ENCODE measurements at places on chromosomes 3 and 15.

- DNase-seq, result no peak
These were observed 48.7 kb upstream of the COL6A6 start for GRCh38 chr3:130468311-130468710.

DNA sequence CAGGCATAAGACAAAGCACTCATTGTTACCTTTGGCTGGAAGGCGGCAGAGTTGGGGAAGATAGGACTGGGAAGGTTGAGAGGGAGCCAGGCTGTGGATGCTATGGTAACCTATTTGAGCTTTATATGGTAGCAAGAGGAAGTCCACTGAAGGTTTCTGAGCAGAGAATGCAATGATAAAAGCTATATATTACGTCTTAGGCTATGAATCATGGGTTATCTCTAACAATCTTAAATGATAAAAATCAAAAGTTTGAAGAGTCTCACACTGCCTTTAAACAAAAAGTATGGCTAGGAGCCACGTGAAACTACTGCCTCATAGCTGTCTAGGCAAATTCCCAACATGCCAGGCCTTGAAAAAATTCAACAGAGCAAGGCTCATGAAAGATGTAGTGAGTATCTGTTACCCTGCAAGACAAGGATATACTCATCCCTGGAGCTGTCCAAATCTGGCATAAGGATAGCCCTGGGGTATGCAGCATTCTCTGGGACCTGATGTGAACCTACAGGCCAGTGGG is 4.1 kb downstream of the P3H2 start:
- DNase-seq, result no peak

DNA sequence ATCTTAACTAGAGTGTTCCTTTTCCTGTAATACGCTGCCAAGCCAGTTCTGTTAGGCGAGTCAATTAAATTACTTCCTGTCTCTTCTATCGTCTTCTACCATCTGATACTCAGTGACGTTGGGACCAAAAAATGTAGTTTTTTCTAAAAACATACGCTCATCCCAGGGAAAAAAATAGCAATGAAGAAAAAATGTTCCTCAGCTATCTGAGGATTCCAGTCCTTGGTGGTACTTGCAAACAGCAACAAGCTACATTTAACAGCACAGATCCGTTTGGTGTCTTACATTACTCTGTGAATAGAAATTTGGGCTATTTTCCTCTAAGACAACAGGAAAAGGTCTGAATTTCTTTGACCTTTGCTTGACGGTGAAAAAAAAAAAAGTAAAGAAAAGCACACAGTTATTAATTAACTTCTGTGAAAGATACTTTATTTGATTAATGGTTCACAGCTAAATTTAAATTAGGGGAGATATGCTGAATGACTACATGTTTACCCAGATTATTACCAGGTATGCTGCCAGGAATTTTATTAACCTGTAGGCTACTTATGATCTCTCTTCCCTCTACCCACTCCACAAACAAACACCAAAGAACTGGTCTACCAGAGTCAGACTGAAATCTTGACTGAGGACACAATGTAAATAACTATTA is 254.4 kb upstream of the ZPLD1 start:
- peak; percentile 50 for DNase-seq

GRCh38 chr3:50502584-50503423 is 630 bp downstream of the CACNA2D2 start:
- no peak for DNase-seq

DNA sequence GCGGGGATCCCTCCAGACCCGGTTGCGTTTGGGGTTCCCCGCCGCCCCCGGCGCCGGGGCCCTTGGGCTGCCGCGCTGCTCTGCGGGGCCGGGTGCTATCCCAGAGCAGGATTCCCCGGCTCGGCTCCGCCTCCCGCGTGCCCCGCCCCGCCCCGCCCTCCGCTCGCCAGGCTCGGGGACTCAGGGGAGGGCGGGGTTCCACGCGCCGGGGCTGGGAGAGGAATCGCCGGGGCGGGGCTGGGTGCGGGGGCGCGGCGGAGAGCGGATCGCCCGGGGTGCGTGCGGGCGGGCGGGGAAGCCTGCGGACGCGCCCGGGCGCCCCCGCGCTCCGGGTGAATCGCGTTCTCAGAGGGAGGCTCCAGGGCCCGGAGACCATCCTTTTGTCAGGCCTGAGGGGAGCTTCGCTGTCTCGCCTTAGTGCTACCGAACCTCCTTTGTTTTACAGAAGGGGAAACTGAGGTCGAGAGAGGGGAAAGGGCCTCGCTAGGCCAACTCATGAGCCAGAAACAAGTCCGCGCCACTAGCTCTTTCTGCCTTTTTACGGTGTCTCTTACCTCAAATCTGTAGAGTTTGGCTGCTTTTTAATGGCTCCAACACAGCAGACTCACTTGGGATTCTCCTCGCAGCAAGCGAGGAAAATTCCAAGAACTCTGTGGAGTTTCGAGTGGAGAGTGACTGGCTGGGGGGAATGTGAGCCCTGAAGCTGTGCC is at the start of gene TMEM158:
Gene TMEM158, minus strand, starts transcription at position 82 of the 710 bp plus-strand sequence. CDS start 260 bp downstream, outside the sequence.
- no peak for DNase-seq

GRCh38 chr3:59981377-59981776 is 931.6 kb upstream of the CFAP20DC start:
- no peak for DNase-seq

DNA sequence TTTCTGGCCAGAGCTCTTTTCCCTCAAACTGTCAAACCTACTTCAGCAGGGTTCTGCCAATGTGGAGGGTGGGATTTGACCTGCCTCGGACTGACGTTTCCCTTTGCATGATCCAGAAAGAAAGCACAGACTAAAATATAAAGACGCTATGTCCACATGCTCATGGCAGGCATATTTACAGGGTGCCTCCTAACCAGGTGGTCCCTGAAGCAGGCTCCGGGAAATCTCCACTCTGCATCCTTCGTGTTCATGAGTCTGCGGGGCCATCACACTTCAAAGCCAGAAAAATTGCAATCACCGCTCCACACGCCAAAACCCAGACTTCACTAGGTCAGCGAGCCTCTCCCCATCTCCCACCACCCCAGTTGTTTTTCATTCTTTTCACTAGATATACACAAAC is 143.3 kb upstream of the IGF1R start:
- no peak for DNase-seq

- no peak for DNase-seq
These were observed 42.9 kb downstream of the ATP13A3 start for GRCh38 chr3:194443901-194444300.

GRCh38 chr3:187852842-187853730 is 107.8 kb upstream of the BCL6 start:
- DNase-seq, result no peak

GRCh38 chr3:66593978-66594377 is 93.2 kb upstream of the LRIG1 start:
- DNase-seq, result no peak

GRCh38 chr3:5301651-5302297 is 114.3 kb downstream of the EDEM1 start:
- DNase-seq, result no peak

DNA sequence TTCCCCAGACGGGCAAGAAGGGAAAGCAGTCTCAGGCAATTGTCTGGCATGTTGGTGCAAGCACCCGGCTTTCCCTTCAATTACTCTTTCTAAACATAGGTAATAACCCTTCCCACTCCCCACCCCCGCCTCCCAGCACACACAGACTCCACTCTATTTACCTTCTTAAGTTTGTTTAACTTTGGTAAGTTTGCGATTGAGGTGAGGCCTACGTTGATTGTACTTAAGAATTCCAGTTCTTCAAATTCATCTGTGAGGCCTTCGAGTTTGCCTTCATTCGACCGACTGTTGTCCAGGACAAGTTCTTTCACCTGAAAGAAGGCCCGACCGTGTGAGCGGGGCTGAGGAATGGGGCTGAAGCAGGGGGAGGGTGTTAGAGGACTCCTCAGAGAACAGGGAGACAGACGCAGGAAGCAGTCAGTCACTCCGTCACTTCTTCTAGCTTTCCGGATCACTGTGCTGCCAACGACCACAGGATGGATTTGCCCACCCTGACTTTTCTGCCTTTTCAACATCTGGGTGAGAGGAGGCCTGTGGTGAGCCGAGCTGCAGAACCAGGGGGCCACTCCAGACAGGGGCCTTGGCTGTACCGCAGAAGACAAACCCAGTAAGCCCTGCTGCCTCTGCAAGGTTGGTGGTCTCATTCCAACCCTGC is 33.0 kb downstream of the ANP32A start:
- no peak for DNase-seq

DNA sequence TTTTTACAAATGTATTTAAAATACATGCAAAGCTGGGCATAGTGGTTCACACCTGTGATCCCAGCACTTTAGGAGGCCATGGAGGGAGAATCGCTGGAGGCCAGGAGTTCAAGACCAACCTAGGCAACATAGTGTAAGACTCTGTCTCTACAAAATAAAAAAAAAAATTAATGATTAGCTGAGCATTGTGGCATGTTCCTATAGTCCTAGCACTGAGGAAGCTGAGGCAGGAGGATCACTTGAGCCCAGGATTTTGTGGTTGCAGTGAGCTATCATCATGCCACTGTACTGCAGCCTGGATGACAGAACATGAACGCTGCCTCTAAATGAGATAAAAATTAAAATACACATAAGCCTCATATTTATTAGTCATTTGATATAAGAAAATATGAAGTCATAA is 142.8 kb downstream of the TCF12 start:
- DNase-seq, result no peak

DNA sequence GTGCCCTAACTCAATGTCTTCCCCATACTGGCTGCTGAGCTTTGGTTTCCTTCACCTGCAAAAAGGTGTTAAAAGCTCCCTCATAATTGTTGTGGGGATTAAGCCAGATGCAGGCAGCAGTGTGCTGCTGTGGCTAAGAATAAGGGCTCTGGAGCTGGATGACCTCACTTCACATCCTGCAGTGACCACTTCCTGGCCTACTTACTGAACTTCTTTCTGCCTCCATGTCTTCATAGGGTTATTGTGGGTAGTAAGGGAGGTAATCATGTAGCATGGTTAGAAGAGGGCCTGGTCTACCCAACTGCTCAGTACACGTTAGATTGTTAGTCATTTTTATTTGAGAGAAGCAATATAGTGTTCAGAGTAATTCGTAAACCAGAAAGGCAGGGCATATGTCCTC is 18.4 kb downstream of the GYG1 start:
- peak; percentile 50 for DNase-seq

DNA sequence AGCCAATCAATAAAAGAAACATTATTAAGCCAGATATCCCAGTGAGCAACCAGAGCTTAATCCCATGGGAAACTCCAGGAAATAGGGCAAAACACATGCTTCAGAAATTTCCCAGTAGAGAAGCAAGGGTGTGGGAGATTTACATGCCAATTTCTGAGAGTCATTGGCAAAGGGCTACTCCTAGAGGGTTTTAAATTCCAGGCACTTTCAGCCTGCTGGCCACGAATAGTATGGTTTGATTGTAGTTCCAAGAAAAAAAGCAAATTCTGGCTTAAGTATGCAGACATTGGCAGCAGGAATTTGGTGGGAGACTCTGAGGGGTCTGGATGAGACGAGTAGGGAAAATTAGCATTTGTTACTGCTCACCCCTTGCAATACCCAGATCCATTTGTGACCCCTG is 402.1 kb upstream of the SUCLG2 start:
- no peak for DNase-seq

- DNase-seq, result no peak
These were observed 288.8 kb downstream of the CNTN6 start for GRCh38 chr3:1381647-1382036.

- no peak for DNase-seq
These were observed 115.8 kb upstream of the FLNB start for GRCh38 chr3:57892423-57892822.

DNA sequence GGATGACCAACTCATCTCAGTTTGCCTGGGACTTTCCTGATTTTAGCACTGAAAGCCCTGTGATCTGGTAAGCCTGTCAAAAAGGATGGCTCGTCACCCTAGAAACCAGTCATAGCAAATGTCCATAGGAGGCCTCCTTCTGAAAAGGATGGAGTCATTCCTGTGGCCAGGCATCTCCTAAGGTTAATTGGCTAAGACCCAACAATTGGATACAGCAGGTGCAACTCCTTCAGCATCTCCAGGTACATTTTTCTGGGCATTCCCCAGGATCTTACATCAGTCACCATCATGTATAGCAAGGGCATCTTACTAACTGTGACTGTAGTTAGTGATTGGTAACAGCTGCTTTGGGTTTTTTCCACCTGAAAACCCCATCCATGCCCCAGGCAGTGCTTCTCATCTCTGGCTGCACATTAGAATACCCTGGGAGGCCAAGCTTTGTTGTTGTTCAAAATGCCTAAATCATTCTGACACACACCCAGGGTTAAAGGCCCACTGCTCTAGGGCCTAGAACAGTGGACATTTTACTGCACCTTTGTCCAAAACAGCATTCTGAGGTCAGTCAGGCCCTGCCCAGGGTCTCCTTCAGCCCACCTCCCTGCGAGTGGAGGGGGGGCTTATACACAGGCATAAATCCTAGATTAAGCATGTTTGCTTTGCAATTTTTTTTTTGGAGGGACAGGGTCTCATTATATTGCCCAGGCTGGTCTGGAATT is 28.3 kb upstream of the GALNT15 start:
- DNase-seq, result no peak

GRCh38 chr3:167976516-167977361 is 119.0 kb downstream of the GOLIM4 start:
- no peak for DNase-seq

GRCh38 chr3:158160958-158161357 is 51.1 kb downstream of the RSRC1 start:
- DNase-seq, result peak; percentile 7

GRCh38 chr15:56342653-56343052 is 22.6 kb upstream of the TEX9 start:
- DNase-seq, result no peak

GRCh38 chr3:124116906-124117305 is 125.0 kb upstream of the ROPN1 start:
- no peak for DNase-seq

- DNase-seq, result no peak
These were observed 32.3 kb upstream of the DUT start for GRCh38 chr15:48298914-48299313.

GRCh38 chr3:79306934-79307570 is 460.7 kb downstream of the ROBO1 start:
- no peak for DNase-seq

DNA sequence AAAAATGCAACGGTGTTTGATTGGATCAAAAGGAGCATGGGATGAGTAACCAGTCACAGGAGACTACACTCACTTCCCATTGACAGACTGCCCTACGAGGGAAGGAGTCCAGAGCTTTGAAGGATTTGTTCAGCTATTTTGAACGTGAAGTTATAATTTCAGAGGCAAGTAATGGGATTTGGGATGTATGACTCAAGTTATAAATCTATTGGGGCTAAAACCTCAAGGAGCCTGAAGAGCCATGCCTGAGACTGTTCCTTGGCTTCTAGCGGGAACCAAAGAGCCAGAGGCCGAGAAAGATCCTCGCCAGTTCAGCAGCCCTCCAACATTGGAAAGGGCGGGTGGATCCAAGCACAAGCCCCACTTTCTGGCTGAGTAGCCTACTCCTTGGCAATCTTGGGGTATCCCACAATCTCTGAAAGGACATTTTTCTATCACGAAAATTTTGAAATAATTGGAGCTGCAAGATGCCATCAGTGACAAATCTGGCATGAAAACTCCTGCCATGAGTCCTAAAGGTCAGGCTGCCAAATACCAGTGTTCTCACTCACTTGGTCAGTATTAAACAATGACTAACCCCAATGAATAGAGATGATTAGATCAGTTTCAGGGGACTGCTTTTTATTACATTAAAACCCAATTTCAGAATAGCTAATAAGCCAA is 48.6 kb upstream of the SLCO2A1 start:
- DNase-seq, result no peak

- DNase-seq, result no peak
These were observed 48.9 kb downstream of the TLE3 start for GRCh38 chr15:70048578-70049514.

GRCh38 chr3:72535772-72536171 is 312.5 kb downstream of the SHQ1 start:
- DNase-seq, result no peak

GRCh38 chr3:124926426-124927101 is 8.0 kb downstream of the MUC13 start:
- DNase-seq, result no peak

All from Kasumi-1 (cell line).